CD4-positive, alpha-beta T cell (primary cell): ENCODE measurements at places on chromosomes 5 and 9.

- DNase-seq = no peak
Measured at GRCh38 chr5:126335886-126336285, 87.3 kb upstream of the GRAMD2B start.

DNA sequence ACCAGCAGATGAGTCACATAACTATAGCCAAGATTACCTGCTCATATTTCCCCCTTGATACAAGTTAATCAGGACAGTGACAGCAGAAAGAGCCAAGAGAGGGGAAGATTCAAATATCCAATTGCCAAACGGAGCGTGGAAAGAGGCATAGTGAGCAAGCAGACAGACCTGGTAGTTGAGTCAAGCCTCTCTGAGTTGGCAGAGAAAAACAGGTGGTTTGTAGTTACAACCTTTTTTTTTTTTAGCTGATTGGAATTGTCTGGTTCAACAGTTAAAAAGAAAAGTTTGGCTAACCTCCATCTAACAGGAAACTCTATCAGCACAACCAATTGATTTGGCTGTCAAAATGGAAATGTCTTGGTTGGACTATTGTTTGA is 272.1 kb downstream of the TLE1 start:
- no peak for DNase-seq

DNA sequence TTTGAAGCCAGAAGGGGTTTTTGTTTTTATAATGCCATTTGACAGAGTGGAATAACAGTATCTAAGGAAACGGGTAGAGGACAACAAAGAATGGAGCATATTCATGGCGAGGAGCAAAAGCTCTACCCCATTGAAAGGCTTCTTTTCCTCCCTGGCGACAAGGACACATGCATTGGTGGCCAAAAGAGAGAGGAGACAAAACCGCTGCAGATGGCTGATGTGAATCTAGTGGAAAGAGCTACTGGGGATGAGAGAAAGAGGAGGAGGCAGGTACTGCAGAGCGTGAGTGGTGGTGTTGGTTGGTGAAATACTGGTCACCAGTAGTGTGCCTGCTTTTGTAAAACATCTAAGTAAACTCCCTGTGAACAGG is 491 bp downstream of the APC start:
- no peak for DNase-seq

DNA sequence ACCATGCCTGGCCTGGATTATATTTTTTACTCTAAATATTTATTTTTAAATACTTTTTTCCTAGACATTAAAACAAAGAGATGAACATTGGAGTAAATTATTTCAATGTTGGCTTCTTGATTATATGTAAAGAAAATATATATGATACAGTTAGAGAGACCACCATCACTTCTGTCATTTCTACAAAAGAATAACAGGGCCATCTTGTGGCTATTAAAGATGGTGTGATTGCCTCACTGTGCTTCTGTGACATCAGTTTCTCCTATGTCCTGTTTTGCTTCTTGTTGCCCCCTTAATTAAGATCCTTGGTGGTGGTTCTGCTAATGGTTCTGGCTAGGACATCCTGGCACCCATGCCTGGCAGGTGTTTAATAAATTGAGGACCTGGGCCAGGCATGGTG is 32.9 kb downstream of the NDFIP1 start:
- DNase-seq = no peak

GRCh38 chr5:53041071-53041692 is 52.0 kb downstream of the ITGA2 start:
- DNase-seq = no peak

DNA sequence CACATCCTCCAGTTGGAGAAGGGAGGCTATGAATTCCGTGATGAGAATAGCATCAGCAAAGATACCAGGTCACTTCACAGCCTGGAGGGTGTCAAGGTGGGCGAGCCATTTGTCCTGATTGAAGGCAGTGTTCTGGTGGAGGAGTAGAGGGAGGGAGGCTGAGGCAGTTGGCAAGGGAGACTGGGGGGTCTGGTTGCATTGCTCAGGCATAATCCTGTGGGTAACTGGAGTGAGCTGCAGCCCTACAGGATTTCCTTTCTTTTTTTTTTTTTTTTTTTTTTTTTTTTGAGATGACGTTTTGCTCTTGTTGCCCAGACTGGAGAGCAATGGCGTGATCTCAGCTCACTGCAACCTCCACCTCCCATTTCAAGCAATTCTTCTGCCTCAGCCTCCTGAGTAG is 223.9 kb upstream of the KLF4 start:
- no peak for DNase-seq

DNA sequence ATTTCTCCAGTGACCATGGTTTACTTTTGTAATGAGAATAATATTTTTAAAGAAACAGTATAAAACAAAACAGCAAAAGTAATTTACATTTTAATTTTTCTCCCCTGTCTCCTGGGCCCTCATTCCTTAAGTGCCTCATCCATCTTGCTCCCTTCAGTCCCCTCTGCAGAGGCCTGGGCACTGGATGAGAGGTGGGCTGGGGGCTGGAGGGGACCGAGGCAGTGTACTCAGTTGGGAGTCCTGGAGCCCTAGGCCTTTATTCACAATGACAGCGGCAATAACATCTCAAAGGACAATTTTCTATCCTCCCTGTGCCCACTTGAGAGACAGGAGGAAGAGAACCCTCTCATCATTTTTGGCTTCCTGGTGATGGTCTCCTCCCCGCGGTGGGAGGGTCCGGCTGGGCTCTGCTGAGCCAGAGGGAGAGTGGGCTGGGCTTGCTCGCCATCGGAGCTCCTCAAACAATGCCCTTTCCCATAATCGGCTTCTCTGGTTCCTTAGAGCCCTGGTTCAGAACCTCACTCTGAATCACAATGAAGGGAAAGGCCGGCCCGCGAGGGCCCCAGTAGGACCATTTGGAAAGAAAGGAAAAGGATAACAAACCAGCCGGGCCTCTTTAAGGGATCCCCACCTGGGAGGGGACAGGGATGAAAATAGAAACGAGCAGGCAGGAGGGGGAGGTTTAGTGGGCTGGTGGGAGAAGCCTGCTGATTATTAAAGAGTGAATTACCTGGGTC is 9.7 kb upstream of the SMIM32 start:
- no peak for DNase-seq

GRCh38 chr5:96370976-96371375 is 62.1 kb downstream of the PCSK1 start:
- DNase-seq = no peak

GRCh38 chr9:75084081-75084672 is 3.8 kb downstream of the NMRK1 start:
- DNase-seq = no peak

DNA sequence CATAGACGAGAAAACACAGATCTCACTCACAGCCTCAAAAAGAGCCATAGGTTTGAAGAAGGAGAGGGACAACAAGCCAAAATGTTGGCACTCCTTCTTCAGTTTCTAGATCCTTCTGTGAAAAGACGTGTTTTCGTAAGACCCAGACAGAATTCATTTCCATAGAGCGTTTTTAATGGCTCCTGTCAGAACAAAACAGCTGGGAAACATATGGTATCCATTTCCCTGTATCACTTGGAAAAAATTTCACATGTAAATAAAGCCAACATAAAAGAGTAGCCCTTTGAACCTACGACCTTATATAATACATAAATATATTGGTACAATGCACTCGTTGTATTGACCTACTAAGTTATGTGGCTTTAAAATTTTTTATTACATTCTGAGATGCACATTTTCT is 108.1 kb downstream of the SNCAIP start:
- no peak for DNase-seq

GRCh38 chr9:127066060-127066850 is 56.2 kb downstream of the ANGPTL2 start:
- DNase-seq = no peak

GRCh38 chr5:31255041-31255440 is 61.6 kb downstream of the CDH6 start:
- DNase-seq = no peak
